ENCODE measurements at places on chromosomes 7 and 10. TPM values are rescaled to one million over a fixed set of nuclear protein-coding genes. Genes with fewer than 3 reads are reported as not detected.

DNA sequence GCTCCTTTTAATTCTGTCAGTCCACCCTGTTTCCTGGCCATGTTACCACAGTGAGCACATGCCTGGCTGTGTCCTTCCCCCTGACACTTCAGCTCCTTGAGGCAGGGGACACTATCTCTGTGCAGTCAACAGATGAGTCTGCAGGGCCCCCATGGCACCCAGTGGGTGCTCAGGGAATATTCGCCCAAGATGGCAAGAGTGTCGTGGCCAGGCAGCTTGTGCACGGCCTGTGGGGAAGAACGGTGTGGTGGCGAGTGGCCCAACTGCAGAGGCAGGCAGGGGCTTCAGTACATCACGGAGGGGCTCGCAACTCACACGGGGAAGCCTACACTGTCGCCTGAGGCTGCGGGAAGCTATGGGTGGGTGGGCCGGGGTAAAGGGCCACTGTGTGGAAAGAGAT, 91.1 kb downstream of the TRRAP start:
- DNase-seq = no peak

DNA sequence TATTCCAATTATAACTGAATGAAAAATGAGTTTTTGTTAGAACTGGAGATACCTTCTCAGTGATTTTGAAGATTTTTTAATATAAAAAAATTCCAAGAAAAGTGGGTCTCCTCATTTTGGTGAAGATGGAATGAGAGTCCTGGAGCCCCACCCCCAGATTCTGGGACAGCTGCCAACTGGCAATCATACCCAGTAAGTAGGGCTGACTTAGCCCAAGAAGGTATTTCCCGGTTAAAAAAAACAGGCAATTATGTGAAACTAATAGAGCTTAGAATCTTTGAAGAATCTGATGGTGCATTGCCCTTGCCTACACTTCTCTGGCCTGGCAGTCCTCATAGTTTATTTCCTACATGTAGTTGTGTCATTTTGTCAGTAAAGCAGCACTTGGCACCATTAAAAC, 52.8 kb upstream of the VWDE start:
- DNase-seq = no peak

DNA sequence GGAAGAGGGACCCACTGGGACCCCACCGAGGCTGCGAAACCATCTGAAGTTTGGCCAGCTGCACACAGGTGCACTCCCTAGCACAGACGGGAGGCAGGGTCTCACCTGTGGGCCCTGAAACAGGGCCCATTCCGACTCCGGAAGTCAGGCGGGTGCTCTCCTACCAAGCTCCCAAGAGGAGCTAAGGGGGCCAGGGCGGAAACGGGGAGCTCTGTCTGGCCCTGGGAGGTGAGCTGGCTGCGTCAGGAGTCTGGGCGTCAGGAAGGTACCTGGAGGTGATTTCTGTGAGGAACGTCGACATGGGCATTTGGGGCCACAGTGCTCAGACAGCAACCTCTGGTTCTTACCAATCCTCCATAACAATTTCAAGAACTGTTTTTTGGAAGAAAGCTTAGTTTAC, 411.7 kb downstream of the TCERG1L start:
- no peak for DNase-seq

DNA sequence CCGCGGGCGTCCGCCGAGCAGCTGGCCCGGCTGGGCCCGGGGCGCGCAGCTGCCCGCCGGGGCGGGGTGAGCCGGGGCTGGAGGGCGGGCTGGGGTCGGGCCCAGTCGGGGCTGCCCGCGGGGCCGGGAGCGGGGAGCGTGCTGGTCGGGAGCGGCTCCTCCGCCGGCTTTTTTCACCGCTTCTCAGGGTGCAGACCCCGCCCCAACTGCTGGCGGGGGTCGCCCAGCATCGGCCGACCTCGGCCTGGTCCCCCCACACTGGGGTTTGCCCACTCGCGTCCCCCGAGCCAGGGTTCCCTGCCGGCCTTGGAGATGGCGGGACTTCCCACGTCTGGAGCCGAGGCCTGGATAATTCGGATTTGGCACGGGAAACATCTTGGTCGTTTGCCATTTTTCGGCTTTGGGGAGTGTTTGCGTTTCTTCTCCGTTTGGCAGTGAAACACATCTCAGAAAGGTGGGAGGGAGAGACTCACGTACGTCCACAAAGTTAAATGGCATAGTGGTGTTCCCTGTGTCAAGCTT, 432 bp downstream of the TMEM248 start:
- DNase-seq = peak; percentile 60

- DNase-seq = peak; percentile 91
Measured at GRCh38 chr10:72254813-72255568, 18.7 kb upstream of the DDIT4 start.

DNA sequence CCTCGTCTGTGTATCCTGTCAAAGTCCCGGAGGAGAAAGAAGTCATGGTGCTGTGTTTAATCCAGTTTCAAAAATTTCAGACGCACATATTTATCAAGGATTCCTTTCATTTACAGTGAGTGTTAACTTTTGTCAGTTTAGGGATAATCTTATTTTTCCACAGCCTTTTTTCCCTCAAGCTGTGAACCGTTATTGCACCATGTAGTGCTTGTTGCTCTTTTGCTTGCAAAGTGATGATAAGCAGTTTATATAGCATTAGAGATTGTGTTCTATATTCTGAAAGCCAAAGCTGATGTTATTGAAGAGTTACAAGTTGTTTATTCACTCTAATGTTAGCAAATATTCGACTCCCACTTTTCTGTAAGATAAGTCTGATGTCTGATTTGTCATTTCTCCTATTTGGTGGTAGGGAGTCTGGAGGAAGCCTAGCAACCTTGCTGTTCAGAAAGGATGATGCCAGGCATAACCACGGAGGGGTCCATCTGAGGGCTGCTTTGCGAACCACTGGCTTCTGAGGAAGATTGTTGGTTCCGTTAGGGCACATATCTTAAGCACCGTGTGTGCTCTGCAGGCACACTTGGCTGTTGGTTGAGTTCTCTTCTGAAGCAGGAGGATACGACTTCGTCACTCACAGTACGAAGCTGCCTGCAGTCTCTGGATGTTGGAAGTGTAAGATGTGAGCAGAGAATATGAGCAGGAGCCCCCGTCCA, 11.7 kb downstream of the CCNY start:
- DNase-seq = no peak

DNA sequence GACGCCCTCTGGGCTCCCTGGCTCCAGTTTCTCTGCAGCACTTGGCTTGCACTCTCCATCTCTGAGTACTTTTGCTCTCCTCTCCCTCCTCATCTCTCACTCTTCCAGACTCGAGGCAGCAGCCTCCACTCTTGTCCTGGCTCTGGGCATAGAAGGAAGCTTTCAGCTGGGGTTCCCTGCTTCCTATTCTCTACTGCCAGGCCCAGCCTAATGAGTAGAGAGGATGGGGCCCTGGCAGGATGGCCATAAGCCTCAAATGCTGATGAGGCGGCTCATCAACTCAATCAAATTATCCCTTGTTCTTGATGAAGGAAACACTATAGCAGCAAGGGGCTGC, 55.8 kb downstream of the NEURL1 start:
- DNase-seq = no peak

- DNase-seq = no peak
Measured at GRCh38 chr7:67470256-67470751, 473.7 kb downstream of the TYW1 start.

- no peak for DNase-seq
Measured at GRCh38 chr10:7030134-7030855, 380.5 kb downstream of the SFMBT2 start.

DNA sequence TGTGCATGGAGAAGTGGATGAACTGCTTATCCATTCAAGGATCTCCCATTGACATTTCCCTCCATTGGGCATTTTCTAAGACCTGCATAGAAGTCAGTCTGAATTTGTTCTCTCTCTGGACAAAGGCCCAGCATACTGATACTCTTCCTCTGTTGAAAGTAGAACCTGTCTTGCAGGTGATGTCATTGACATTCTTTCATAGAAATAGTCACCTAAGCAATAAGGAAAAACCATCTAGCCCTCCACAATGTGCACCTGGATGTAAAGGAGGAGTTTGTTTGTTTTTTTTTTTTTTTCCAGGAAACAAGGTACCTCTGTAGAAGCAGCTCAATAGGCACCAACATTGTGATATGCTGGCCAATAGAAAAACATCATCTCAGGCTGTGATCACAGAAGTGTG, 150.4 kb downstream of the DPY19L1 start:
- no peak for DNase-seq

ELFN1 gene
- 0.44 TPM for total RNA-seq

NXPH1 gene
- not detected for total RNA-seq
